ENCODE measurements at places on chromosomes 1 and 21.

GRCh38 chr21:25298512-25299491 lies 308.5 kb downstream of the MRPL39 start:
- no peak for DNase-seq

GRCh38 chr1:2135941-2136340 lies 58.6 kb downstream of the FAAP20 start:
- DNase-seq = no peak

DNA sequence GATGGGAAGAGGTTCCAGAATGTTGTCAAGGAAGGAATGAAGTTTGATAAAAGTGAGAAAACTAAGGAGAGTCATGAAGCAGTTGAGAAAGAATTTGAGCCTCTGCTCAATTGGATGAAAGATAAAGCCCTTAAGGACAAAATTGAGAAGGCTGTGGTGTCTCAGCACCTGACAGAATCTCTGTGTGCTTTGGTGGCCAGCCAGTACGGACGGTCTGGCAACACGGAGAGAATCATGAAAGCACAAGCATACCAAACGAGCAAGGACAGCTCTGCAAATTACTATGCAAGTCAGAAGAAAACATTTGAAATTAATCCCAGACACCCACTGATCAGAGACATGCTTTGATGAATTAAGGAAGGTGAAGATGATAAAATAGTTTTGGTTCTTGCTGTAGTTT lies 142.8 kb downstream of the CDC7 start:
- DNase-seq = no peak

GRCh38 chr1:167893798-167894197 lies 20.1 kb downstream of the ADCY10 start:
- no peak for DNase-seq

DNA sequence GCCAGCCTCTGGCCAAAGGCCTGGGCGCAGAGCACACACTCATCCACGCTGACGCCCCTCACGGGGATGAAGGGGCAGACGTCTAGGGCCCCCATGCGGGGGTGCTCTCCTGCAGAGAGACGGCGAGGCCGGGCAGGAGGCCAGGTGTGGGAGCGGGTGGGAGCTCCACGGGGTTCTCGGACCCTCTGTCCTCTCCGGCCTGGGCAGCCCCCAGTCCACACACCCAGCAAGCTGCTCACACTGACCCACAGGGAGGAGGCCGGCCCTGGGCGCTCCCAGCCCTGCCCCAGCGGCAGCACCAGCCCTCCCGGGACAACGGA lies 2.5 kb downstream of the FTCD start:
- peak; percentile 34 for DNase-seq

GRCh38 chr1:156119503-156120209 lies 5.1 kb downstream of the LMNA start:
- DNase-seq = peak; percentile 18

GRCh38 chr1:153922076-153922971 lies 448 bp downstream of the GATAD2B start:
- no peak for DNase-seq

DNA sequence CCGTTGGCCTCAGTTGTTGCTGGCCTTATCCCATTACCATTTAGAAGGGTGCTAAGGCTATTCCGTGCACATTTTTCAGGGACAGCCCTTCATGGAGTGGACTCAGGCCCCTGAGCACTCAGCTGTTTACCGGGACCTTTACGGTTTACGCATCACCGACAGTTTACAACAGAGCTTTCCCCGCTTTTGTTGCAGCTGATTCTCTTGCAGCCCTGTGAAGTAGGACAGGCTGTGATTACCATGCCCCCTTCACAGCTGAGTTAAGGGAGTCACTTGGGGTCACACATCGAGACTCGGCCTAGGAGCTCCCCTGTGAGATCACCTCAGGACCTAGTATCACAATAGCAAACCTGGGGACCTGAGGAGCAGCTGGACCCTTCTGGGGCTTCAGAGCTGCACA lies 41.9 kb downstream of the PTPRF start:
- no peak for DNase-seq

DNA sequence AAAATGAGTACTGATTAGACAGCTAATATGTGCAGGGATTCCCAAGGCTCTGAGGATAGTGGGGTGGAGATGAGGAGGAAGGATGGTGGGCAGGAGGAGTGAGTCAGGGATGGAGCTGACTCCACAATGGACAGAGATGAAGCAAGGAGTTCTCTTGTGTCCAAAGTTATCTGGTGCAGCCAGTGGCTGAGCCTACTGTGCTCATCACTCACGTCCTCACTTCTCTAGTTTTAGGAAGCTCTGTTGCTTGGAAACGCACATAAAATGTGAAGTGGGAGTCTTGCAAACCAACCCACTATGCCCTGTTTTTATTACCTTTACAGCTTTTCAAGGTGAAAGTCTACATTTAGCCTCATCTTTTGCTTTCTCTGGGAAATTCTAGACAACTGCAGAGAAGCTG lies 36.5 kb upstream of the SAMD13 start:
- DNase-seq = no peak

Data from CD8-positive, alpha-beta memory T cell (primary cell).